ENCODE measurements at places on chromosomes 16 and 17. TPM values are rescaled to one million over a fixed set of nuclear protein-coding genes. Genes with fewer than 3 reads are reported as not detected.

GRCh38 chr16:58128711-58129096 is 477 bp downstream of the CFAP20 start:
- DNase-seq, result no peak

DNA sequence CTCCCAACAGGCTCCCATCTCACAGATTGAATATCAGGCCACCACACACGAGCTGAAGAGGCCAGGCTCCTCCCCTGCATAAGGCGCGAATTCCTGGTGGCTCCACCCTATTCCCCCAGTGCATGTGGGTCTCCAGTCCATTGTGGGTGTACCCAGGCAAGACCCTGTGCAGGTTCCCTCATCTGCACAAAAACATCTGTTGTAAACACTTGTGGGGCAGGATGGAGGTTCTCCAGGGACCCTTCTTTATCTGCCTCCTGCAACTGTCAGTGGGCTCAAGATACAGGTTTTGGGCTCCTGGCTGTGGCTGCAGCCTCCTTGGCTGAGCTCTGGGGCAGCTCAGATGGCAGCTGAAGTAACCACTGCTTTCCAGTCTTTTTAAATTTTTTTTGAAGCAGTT is 17.6 kb upstream of the LGALS9 start:
- DNase-seq, result no peak

GRCh38 chr17:36950027-36950426 is 1.3 kb downstream of the AATF start:
- no peak for DNase-seq

- no peak for DNase-seq
Measured at GRCh38 chr17:40555296-40556190, 9.7 kb downstream of the CCR7 start.

The TTYH2 gene
- 84.8 TPM for polyA plus RNA-seq

GRCh38 chr16:58518083-58518979 is 3.0 kb downstream of the SETD6 start:
- DNase-seq, result no peak

DNA sequence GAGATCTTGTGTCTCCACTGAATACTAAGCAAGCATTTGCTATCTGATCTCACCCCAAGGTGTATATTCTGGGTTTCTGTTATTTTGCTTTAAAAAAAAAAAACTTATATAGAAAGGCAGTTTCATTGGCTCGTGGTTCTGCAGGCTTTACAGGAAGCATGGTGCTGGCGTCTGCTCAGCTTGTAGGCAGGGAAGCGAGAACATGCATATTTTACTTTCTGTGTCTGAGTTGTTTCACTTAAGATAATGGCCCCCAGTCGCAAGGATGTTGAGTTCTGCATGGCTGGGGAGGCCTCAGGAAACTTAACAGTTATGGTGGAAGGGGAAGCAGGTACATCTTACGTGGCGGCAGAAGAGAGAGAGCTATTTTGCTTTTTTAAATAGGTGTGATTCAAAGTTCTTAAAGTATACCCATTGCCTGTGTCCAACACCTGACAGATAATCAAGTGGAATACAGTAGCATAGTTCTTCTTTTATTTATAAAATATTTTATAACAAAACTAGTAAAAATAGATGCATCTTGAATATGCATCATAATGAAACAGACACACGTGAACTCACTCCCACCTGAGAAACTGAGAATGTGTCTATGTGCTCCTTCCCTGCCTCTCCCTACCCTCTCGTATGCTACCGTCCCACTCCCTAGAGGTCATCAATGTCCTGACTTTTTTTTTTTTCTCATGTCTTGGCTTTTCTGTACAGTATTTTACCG is 15.4 kb upstream of the ARHGAP17 start:
- DNase-seq, result no peak

- no peak for DNase-seq
Measured at GRCh38 chr17:30554839-30555751, 77.9 kb downstream of the GOSR1 start.

GRCh38 chr16:64907844-64908243 is 214.0 kb downstream of the CDH11 start:
- DNase-seq, result no peak

DNA sequence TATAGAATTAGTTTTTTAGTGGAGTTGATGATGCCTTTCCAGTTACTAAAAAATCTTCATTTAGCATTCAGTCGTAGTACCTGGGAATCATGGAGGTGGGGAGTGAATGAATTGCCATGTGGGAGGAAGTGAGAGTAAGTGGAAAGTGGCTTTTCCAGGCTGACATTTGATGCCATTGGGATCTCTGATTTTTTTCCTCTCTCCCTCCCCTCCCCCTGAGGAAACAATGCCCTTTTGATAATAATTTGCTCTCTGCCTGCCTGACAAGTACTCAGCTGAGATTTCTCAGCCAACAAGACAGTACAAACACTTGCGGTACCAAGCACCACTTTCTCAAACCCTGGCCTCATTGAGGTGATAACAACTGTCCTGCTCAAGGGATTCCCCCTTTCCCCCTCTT is 2.2 kb downstream of the UBE2Z start:
- no peak for DNase-seq

DNA sequence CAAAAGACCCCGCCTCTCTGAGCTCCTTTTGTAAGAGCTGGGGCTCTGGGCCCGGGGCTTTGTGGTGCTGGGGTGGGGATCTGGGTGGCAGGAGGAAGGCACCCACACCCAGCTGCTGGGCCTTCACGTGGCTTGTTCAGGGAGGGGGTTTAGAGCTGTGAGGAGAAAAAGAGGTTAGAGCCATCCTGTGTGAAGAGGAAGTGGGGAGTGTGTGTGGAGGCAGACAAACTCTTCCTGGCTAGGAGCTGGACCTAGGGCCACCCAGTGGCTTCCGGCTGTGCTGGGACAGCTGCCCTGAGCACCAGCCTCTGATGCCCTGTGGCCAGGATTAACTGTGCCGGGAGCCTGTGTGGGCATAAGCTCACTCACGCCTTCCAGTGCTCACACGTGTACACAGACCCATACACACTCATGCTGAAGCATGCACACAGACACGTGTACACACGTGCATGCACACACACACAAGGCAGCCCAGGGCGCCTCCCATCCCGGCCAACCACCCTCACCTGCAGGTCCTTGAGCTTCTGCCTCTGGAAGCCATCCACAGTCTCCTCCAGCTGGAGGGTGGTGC is 7.4 kb downstream of the CIBAR2 start:
- no peak for DNase-seq

DNA sequence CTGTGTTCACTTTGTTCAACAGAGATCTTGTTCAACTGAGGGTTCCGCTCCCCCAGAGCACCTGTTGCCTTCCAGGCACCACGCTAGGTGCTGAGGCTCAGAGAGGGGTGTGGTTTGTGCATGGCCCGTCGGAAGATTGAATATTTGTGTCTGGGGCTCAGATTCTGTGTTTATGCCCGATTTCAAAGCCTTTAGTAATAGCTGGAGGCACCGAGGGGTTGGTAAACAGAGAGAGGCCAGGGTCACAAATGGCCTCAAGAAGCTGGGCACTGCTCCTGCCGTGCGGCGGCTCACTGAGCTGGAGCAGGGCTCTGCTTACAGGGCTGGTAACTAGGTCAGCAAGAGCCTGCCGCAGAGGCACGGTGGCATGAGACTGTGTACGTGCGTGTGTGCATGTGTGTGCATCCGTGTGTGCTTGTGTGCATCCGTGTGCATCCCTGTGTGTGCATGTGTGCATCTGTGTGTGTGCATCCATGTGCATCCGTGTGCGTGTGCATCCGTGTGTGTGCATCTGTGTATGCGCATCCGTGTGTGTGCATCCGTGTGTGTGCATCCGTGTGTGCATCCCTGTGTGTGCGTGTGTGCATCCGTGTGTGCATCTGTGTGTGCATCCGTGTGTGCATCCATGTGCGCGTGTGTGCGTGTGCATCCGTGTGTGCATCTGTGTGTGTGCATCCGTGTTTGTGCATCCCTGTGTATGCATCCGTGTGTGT is 5.4 kb downstream of the ITGAE start:
- DNase-seq, result no peak

GRCh38 chr17:77995146-77995852 is 36.8 kb downstream of the TNRC6C start:
- DNase-seq, result no peak

- no peak for DNase-seq
Measured at GRCh38 chr16:53745753-53746266, 41.9 kb downstream of the FTO start.

- DNase-seq, result no peak
Measured at GRCh38 chr17:59506894-59507726, 58.3 kb upstream of the DHX40 start.

DNA sequence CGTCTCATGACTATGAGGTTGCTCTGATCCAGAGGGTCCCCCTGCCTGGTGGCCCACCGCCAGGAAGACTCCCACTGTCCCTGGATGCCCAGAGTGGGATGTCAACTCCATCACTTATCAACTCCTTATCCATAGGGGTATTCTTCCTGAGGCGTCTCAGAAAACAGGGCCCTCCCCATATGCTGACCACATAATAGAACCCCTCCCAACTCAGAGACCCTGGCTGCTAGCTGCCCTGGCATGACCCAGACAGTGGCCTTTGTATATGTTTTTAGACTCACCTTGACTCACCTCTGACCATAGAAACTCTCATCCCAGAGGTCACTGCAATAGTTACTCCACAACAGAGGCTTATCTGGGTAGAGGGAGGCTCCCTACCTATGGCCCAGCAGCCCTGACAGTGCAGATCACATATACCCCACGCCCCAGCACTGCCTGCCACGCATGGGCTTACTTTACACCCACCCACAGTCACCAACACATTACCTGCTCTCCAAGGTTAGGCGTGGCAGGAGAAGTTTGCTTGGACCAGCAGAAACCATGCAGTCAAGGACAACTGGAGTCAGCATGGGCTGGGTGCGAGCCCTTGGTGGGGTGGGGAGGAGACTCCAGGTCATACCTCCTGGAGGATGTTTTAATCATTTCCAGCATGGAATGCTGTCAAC is 2.3 kb upstream of the G6PC1 start:
- no peak for DNase-seq

GRCh38 chr16:87681981-87682570 is 79.8 kb downstream of the JPH3 start:
- DNase-seq, result peak; percentile 43

- DNase-seq, result no peak
Measured at GRCh38 chr16:31269541-31269940, 9.8 kb downstream of the ITGAM start.

DNA sequence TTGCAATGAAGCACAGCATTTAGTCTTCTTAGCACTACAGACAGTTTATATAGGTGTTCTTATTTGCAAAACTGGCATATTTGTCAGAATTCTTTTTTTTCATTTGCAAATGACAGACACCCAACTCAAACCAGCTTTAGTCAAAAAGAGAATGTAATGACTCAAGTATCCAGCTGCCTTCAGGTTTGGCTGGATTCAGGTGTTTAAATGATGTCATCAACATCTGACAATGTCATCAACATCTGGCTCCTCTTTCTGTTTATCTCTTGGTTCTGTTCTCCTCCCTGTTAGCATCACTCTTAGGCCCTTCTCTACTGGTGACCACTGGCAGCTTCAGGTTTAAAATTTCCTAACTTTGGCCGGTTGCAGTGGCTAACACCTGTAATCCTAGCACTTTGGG is 18.9 kb downstream of the TMC5 start:
- no peak for DNase-seq
